ENCODE measurements at places on chromosomes 2 and 18.

GRCh38 chr2:233063269-233063975, 3.3 kb downstream of the INPP5D start:
- no peak for DNase-seq

GRCh38 chr18:6920099-6920955, 190.8 kb downstream of the ARHGAP28 start:
- peak; percentile 38 for DNase-seq

DNA sequence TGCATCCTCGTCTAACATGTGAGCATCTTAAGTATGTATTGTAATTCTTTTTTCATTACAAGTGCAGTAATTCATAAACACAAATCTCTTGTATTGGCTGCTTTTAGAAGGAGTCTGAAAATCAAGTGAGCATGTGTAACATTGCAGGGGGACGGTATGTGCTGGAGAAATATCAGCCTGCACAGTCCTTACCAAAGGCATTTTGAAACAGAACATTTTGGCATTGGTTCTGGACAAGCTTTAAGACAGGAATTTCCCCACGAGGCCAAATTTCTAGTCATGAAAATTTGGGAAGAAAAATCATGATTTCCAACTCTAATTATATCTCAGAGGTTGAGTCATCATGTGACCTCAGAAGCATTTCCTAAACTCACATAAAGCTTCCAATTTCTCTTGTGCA, 24.7 kb upstream of the NRP2 start:
- no peak for DNase-seq

DNA sequence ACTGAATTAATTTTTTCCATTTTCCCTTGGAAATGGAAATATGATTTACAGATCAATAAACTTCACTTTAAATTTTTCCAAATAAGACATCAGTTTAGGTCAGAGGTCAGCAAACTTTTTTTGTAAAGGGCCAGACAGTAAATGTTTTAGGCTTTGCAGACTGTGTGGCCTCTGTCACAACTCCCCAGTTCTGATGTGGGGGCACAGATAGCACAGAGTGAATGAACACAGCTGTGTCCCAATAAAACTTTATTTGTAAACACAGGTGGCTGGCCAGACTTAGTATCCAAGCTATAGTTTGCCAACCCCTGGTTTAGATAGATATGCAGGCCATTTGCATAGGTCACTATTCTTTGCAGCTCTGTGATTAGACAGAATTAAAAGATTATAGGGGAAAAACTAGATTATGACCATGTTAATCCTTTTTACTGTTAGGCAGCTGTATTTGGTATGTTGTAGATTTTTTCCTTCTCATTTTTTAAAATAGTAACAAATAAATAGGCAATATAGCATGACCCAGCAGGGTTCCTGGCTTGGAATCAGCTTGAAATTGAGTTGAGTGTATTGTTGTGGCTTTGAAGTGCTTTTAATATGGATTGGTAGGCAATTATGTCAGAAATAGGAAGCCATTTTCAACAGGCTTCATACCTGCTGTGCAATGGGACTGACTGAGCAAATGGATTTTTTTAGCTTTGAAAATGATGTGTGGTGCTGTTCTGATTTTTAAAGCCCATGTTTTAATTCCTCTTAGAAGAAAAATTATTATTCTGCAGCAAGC, 59.7 kb downstream of the WDSUB1 start:
- DNase-seq: peak; percentile 8

DNA sequence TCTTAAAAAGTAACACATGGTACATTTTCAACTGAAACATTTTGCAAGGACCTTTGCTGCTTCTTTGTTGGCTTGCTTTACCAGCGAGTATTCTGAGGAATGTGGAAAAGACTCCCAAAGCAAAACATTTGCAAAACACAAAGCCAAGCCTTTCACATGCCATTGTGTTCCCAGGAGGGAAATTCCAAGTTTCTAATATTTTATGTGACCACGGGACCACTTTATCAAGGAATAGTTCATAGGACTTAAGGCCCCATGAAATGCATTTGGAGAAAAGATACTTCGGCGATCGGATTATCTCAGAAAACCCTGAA, 26.2 kb downstream of the CYP27C1 start:
- DNase-seq: no peak

DNA sequence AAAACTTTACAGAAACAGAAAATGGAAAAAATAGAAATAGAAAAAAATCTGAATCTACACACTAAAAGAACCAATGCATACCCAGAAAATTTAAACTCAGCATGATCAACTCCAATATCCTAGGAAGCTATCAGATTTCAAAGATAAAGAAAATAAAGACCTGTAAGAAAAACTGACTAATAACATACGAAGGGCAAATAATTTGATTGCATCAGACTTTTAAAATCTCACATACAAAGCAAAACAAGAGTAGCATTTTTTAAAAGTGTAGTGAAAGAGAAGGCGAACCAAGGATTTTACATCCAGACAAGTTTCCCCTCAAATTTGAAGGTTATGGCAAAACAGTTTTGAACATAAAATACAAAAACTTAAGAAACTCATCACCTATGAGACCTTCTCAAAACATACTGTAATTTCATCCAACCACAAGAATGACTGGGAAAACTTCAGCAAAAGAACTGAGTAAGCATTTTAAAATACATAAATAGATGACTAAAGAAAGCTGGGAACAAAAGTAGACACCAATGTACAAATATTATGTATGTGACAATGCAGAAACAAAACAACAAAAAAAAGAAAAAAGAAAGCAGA, 54.8 kb downstream of the NBAS start:
- no peak for DNase-seq

GRCh38 chr2:38109732-38110181, 33.8 kb upstream of the CYP1B1 start:
- no peak for DNase-seq

DNA sequence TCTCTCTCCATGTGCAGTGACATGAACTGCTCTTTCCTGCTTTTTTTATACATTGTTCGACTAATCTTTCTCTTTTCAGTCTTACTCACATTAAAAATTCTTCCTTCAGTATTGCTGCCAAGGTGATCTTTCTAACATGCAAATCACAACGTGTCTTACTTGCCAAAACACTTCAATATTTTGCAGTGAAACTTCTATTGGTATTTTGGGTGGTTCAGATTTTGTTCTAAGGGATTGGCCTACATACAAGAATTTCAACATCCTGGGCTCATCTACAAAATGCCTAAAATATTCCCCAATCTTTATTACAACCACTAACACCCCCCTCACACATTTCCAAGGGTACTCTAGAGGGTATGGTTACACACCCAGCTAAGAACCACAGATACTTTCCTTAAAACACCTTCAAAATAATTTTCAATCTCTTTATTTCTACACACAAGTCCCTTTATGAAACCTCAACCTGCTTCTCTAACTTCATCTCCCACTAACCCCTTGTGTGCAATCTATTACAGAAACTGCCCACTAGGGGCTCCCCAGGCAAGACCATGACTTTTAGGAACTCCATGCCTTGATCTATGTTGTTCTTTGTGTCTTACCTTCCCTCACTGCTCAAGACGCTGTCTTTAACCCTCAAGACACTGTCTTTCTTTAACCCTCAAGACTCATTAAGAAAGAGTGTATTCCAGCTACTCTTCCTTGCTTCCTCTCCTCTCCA, 50.9 kb downstream of the COL3A1 start:
- DNase-seq: no peak

DNA sequence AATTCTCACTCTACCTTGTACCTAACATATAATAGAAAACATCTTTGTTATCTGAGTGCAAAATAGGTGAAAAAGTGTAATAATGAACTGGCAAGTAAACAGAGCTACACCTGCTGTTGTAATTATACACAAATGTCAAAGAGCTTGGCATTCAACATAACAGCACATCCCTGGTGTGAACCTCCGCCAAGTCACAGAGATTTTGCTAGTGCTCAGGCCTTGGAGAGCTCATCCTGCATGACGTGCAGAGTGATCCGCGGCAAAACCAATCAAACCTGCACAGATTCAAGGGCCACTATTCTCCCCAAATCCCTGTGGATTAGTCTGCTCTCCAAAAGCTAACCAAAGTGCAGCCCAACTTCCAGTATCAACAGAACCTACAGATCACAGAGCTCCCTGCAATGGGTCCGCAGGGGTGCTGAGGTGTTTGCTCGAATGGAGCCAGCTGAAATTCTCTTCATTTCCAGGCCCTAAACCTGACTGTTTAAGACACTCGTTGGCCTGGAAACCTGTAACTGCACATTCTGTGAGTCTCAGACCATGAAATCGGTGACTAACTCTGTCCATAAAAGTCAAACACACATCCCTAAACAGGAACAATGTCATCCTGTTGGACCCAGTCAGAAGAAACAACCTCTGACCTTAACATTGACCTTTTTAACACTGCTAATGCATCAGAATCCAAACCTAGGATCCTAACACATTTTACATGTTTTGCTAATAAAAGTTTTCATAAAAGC, 111.8 kb downstream of the EPB41L3 start:
- DNase-seq: no peak

GRCh38 chr2:197085665-197086064, 159.2 kb upstream of the PGAP1 start:
- no peak for DNase-seq

DNA sequence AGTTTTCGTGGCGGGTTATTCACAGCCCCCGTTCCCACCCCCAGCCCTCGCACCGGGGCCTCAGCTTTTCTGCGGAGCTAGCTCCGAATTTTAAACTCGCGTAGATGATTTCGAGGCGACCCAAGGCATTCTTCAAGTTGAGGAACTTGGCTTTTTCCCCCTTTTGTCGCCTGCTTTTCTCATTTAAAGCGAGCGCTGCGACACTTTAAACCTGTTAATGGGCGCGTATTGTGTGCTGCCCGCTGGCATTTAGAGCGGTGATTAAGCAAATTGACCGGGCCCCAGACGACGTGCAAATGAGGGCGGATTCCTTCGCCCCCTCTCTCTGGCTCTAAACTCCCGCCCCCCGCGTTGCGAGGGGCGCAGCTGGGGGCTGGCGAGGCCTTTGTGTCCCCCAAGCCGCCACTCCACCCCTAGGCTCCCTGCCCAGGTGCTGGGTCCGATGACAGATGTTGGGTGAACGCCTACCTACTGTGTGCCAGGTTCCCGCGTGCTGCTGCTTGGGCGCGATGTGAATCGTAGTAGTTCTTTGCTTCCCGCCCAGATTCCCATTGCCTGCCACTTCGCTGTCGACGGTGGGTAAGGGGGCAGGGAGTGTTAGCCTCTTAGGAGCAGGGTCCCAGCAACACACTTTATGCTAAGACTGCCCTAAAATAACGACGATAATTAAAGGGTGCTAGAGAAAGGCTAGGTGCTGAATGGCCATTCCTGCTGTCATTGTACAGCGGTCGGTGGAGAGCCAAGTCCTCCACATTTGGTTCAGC, 1.9 kb downstream of the TCF7L1 start:
- DNase-seq: no peak

GRCh38 chr2:73307720-73308119, 14.4 kb upstream of the EGR4 start:
- DNase-seq: no peak

GRCh38 chr2:85956646-85957039, 67.9 kb upstream of the ST3GAL5 start:
- no peak for DNase-seq

GRCh38 chr2:55296393-55296792, 27.4 kb upstream of the MTIF2 start:
- no peak for DNase-seq

- peak; percentile 97 for DNase-seq
Measured at GRCh38 chr2:136022396-136023146, 37.1 kb upstream of the DARS1 start.

DNA sequence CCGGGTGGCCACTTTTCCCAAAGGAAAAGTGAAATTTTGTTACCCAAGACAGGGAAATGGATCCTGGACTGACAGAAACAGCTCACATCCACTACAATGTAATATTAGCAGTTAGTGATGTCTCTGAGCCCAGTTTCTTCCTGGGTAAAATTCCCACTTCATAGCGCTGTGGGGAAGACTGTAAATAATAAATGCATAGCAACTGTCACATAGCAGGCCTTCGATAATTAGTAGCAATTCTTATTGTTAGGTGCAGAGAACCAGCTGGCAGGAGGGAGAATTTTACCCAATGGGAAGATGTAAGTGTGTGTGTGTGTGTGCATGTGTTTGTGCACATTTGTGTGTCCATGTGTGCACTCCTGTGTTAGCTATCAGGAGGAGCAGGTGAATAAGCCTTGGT, 221.5 kb downstream of the SLC4A3 start:
- DNase-seq: no peak

GRCh38 chr2:137924019-137924418, 40.3 kb upstream of the HNMT start:
- peak; percentile 61 for DNase-seq

DNA sequence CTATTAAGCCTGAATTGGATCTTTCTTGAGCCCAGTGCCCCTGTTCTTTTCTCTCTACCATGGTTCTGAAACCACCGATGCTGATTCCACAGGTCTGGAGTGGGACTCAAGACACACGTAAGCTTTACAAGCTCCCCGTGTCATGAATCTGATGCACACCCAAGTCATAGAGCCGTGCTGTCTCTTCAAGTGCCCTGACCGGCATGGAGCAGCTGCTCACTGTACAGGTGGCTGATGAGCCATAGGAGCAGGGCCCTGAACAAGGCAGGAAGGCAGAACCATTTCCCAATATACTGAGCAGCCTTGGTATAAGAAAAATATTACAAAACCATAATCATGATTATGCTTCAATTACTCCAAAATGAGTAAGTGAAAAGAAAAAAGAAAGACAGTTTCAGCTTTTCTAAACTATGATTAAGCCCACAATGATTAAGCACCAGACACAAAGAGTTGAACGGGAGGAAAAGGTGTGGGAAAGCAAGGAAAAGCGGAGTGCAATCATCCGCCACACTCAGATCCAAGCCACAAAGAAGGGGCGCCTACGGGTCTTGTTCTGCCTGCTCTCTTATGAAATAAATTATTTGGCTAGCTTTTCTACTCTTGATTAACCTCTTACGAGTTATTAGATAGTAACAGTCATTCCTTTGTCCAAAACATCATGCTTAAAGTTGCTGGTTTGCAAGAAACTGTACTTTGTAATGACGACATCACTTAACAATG, 41.7 kb downstream of the NOL10 start:
- DNase-seq: no peak

- DNase-seq: no peak
Measured at GRCh38 chr2:156322686-156323231, 9.8 kb downstream of the NR4A2 start.

DNA sequence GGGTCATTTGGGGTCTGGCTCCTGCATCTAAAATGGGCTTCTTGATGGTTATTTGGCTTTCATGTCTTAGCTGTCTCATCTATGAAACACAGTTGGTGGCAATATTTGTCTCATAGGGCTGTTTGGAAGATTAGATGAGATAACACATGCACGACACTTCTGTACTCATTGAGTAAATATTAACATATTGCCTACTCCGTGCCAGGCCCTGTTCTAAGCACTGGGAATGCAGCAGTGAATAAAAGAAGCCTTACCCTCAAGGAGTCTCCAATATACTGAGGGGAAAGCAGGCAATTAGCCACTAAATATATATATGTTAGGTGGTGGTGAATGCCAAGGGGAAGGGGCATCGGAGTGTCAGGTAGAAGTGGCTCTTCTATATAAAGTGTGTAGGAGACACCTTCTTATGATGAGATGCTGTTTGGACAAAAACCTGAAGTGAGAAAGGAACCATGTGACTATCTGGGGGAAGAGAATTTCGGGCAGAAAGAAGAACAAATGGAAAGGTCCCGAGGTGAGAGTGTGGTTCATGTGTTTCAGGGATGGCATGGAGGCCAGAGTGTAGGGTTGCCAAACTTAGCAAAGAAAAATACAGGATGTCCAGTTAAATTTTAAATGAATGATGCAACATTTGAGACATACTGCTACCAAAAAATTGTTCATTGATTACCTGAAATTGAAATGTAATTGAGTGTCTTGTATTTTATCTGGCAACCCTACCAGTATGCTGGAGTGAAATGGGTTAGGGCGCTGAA, 11.8 kb downstream of the SLC3A1 start:
- DNase-seq: no peak

All from inflammatory macrophage treated with lipopolysaccharide for 4 hours (primary cell).